ENCODE measurements at places on chromosomes 13 and 19.

- no peak for DNase-seq
These were observed 24.3 kb downstream of the FGF21 start for GRCh38 chr19:48779636-48780035.

GRCh38 chr13:109273326-109273751 lies 513.0 kb downstream of the IRS2 start:
- DNase-seq, result no peak

DNA sequence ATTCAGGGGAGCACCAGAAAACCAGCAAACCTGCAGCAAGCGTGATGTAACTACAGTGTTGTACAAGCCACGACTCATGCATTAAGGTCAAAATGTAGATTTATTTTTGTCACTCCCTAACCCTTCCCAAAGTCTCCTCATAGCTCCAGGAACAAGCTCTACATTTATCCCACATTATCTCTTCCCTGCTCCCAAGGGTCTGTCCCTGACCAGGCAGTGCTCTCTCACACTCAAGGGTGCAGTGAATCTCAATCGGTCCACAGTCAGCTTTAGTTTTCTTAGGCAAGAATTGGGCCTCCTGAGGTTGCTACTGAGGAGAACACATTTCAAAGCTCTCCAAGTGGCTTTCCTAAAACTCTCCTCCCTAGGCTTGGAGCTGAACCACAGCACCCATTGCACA lies 219.4 kb downstream of the NHLRC3 start:
- no peak for DNase-seq

DNA sequence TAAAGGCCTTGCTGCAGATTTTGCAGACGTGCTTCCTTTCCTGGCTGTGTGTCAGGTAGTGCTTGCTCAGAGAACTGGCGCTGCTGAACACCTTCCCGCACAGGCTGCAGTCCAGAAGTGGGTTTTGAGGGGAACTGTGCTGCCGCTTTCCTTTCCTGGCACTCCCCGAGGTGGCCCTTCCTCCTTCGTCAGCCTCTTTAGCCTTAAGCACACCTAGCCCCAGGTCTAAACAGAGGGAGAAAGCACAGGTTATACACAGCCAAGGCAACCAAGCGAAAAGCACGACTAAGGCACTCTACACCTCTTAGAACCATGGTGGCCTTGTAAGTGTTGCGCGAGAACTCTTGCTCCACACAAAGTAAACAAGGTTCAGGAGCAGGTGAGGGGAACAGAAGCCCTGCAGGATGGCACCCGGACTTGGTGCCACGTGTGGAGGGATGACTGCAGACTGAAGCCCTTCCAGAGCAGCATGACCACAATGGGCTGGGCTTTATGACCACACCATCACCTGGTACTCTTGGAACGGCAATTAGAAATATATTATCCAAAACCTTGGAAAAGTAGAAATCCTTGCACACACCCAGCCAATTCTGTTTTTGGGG lies 23.6 kb downstream of the ZNF541 start:
- DNase-seq, result no peak

GRCh38 chr19:41876847-41877832 lies at the start of gene CD79A:
CD79A (plus strand) TSS chr19:41877279; CDS start chr19:41877305, 26 bp downstream.
- DNase-seq, result no peak

DNA sequence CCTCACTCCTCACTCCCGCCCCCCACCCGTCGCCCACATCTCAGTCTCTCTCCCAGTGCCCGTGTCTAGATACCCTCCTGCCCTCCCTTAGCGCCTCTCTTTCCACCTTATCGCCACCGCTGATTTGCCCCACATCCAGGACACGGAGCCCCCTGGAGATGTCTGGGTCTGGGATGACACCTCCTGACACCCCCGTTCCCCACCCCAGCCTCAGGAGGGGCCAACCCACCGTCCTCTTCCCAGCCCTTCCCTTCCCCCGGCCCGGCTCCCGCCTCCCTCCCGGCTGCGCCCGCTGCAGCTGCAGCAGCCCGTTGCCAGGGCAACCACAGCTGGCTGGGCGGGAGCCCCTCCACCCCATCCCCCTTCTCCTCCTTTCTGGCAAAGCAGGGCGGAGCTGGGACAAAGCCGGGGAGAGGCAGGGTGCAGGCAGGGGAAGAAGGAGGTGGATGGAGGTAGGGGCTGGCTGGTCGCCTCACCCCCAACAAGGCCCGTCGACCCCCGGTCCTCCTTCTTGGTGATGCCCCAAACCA lies 13.5 kb downstream of the DPF1 start:
- DNase-seq, result peak; percentile 24

GRCh38 chr19:19167612-19168011 lies 2.5 kb downstream of the MEF2B start:
- no peak for DNase-seq

DNA sequence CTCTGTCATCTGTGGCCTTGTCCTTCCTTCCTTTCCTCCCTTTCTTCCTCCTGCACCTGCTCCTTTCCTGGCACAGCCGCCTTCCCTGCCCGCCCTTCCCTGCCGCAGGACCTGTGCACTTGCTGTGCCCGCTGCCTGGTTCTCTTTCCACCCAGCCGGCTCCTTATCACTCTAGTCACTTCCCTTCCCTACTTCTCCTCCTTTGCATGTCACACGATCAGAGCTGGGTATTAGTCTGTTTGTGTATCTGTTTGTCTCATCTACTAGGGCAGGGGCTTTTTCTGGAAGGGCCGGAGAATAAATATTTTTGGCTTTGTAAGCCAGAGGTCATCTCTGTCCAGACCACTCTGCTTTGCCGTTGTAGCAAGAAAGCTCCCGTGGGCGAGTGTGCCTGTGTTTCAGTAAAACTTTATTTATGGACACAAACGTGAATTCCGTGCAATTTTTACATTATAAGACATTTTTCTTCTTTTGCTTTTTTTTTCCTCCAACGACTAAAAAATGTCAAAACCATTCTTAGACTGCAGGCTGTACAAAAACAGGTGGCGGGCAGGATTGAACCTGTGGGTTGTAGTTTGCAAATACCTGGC lies 6.1 kb downstream of the KDM4B start:
- no peak for DNase-seq

- no peak for DNase-seq
These were observed 764.2 kb downstream of the DIAPH3 start for GRCh38 chr13:59399513-59399912.

GRCh38 chr19:47272448-47273312 lies 2.0 kb upstream of the INAFM1 start:
- peak; percentile 76 for DNase-seq

DNA sequence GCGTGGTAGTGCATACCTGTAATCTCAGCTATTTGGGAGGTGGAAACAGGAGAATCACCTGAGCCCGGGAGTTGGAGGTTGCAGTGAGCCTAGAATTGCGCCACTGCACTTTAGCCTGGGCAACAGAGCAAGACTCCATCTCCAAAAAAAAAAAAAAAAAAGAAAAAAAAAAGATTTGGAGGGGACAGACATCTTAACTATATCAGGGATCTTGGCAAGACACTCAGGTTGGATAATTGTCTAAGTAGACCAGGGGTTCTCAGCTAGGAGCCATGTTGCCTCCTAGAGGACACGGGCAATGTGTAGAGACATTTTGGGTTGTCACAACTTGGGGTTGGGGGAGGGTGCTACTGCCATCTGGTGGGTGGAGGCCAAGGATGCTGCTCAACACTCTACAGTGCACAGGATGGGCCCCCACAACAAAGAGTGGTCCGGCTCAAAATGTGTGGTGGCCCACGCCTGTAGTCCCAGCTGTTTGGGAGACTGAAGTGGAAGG lies 1.9 kb upstream of the ZNF580 start:
- DNase-seq, result no peak

DNA sequence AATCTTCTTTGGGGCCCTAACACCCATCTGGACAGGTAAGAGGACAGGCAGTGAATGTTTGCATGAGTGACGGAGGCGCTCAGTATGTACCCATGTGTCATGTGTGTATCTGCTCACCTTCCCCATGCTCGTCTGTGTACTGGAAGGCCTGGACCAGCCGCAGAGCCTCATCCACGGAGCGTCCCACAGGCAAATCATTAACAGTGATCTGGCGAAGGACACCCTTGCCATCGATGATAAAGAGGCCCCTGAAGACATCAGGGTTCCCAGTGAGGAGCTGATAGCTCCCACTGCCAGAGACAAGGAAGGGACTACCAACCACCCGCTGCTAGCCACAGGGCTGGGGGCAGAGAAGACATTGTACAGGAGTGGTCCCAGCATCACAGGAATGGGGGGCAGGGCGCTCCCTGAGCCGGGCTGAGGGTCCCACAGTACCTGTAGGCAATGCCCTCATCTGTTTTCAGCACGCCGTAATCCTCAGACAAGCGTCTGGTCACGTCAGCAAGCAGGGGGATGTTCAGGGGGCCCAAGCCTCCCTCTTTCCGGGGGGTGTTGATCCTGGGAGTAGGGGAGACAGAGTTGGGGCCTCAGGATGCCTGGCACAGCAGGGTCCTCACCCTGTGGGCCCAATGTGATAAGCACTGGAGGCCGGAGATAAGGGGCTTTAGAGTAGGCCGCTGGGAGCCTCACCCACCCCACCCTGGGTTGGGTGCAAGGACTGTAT lies 1.7 kb downstream of the PRDX2 start:
- no peak for DNase-seq

- DNase-seq, result no peak
These were observed 34.7 kb upstream of the CASP14 start for GRCh38 chr19:15014579-15014978.

DNA sequence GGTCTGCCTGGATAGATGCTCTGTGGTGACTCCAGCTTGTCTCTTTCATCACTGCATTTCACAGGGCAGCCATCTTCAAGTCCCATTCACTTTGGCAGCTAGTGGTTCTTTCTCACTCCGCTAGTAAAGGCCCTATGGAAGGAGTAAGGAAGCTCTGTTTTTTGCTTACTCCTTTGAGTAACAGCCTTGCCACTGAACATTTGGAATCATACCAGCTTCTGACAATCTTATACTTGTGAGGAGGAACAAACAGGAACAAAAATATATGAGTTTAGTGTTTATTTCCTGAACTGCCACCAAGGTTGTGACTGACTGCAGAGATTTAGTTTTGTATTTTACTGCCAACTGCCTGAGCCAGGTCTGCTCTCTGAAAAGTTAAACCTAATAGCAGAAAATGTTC lies 38.7 kb downstream of the KCTD4 start:
- no peak for DNase-seq

DNA sequence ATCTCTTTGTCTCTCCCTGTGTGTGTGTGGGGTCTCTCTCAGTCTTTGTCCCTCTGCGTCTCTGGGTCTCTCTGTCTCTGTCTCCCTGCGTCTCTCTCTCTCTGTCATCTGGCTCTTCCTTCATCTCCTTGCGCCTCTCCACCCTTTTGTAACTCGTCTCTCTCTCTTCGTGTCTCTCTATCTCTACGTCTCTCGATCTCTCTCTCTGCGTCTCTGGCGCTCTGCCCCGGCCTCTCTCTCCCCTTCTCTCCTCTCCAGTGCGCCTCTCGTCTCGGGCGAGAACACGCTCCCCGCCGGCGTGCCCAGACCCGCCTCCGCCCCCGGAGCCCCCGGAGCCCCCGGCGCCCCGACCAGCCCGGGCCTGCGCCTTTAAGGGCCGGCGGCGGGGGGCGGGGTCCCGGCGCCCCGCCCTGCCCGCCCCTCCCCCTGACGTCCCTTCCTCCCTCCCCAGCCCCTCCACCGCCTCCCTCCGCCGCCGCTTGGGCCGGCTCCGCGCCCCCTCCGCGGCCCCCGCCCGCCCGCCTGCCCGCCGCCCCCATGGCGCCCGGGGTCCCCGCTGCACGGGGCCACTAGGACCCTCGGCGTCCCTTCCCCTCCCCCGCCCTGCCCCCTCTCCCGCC lies at the start of gene MARK4:
Gene MARK4, plus strand, starts transcription at position 440 of the 620 bp plus-strand sequence. CDS start 318 bp downstream, outside the sequence.
- DNase-seq, result peak; percentile 17

DNA sequence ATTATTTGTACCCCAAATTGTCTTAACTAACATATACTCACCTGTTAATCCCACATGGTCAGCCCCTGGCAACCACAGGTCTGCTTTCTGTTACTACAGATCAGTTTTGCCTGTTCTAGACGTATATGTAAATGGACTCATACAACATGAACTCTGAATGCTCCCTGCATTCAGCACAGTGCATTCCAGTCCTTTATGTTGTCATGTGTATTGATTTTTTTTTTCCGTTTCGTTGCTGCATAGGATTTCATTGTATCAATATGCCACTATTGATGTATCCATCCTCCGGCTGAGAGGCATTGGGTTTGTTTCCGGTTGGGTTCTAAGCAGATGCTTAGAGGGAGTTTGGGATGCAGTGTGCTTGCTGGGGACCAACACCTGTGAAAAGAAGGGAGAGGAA lies 36.1 kb upstream of the TNFRSF19 start:
- DNase-seq, result no peak

DNA sequence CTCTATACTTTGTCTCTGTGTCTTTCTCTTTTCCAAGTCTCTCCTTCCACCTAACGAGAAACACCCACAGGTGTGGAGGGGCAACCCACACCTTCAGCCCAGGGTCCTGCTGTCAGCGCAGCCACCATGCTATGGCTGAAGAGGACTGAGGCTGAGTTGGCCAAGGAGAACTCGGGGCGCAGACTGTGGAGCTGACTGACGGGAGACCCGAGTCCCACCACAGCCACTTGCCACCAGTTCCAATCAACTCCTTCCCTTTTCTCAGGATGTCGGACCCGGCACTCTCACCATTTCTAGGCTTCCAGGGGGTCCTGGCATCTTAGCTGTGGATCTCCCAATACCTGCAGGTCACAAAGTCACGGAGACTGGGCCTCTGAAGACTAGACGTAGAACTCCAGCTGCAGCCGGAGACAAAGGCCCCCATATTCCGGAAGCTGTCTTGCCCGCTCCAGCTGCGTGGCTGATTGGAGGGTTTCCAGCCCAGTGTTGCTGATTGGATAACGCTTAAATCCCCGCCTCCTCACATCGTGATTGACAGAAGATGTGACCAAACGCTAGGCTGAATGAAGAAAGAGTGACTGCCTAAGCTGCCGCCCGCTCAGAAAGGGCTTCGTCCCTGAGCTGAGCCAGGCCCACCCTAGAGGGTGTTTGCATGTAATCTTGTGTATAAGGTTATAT lies 63.6 kb downstream of the ZNF429 start:
- DNase-seq, result peak; percentile 39

DNA sequence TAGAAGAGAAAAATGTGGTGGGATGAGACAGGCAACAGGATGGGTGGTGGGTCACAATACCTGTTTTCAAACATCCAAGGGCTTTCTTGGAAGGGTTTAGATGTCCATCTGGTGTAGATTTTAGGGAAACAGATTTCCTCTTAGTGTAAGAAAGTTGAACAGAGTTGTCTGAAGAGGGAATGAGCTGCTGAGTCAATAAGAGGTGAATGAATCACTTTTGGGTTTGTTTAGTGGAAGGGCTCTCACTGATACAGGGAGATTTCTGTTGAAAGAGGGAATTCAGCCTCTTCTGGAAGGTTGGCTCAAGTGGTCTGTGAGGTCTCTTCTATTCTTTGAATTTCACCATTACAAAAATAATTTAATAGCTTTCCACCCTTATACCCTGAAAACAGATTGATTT lies 54.6 kb downstream of the LACC1 start:
- DNase-seq, result no peak

GRCh38 chr19:40756502-40757110 lies 5.6 kb downstream of the SNRPA start:
- no peak for DNase-seq

DNA sequence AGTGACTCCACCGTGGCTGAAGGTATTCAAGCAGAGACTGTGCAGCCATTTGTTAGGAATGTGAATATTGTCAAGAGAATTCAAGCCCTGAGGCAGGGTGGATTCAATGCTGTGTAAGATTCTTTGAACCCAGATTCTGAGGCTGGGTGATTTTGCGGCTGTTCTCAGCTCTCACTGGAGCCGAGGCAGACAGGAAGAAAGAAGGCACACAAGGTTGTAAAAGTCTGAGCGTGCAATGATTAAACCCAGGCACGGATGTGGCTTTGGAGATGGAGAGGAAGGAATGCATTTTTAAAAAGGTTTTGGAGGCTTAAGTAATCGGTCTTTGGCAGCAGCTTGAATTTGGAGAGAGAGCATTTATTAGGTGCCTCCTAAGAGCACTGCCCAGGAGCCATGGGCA lies 187.9 kb downstream of the KATNAL1 start:
- peak; percentile 78 for DNase-seq

- DNase-seq, result no peak
These were observed 7.1 kb upstream of the ZNF43 start for GRCh38 chr19:21843081-21843480.
